ENCODE measurements at places on chromosomes 11 and 22.

DNA sequence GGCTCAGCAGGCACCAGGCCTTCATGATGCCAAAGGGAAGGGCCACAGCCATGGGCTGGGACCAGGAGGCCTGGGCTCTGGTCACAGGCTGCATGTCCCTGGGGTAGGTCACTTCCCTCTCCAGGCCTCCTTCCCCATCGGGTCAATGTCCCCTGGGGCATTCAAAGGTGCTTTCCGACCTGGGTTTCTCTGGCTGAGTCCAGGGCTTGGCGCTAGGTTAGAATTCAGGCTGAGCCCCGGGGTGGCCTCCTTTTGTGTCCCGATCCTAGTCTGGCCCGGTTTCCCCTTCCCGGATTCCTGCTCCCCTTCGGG is 12.2 kb downstream of the MAFF start:
- DNase-seq = no peak

DNA sequence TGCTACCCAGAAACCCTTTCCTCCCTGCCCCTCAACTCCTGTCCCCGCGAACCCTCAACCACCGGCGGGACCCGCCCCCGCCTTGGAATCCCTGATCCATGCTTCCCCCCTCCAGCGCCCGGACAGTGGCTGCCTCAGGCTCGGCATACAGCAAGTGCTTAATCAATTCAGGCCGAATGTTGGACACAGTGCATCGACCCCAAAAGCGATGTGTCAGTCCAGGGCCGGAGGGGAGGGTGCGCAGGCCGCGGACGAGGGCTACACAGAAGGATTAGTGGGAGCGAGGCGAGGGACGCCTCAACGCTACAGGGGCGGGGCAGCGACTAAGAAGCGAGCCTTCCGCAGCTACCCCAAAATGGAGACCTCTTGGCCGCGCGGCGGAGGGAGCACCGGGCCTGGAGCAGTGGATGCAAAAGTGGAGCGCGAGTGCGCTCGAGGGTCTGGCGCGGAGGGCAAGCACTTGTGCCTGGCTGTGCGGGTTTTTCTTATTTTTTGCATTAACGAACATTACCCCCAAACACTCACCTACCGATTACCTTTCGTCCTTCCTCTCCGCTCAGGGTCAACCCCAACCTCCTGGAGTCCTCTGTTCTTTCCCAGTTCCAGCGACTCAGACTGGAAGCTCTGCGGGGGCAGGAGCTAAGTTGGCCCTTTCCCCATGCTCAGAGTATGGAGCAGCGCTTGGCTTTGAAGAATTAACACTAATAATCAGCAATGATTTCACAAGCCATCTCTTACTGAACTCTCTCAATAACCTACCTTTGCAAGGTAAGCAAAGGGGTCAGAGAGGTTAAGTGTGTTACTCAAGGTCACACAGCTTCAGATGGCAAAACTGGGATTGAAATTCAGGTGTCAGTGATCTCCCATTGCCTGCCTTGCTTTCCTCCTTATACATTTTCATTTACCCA is 30.0 kb upstream of the WNT11 start:
- DNase-seq = no peak

- DNase-seq = no peak
Measured at GRCh38 chr11:16889905-16890304, 124.3 kb downstream of the PLEKHA7 start.

DNA sequence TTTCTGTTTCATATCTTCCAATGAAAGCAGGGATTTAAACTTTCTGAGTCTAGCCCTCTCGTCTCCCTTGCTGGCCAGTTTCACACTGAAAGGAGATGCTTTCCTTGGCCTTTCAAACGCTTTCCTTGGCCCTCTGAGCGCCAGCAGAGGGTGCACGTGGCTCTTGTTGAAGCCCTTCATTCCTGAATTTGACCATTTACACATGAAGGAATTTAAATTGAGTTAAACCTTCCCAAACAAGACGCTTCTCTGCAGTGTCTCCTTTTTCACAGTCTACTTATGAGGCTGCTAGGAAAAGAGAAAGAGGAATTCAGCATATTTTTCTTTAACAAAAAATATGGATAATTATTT is 21.6 kb downstream of the NNMT start:
- DNase-seq = peak; percentile 73

DNA sequence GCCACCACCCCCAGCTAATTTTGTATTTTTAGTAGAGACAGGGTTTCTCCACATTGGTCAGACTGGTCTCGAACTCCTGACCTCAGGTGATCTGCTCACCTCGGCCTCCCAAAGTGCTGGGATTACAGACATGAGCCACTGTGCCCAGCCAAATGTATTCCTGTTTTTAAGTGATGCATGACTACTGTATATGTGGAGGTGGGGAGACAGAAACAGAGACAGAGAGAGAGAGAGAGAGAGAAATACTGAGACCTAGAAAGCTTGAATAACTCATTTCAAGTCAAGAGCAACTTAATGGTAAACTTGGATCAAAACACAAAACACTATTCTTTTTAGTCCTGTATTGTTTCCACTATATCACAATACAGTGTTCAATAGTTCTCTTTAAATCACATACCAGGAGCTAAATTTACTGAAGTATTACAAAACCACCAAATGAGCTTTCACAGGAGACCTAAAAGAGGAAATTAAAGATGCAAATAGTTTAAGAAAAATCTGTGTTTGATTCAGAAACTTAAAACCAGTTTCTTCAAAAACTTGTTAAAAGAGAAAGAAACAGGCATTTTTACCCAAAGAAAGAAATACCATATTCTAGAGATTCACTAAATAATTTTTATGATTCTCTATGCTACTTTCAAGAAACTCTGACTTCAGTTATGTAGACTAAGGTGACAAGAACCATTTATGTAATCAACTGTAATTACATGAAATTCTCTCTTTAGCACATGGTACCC is 188.7 kb downstream of the ETS1 start:
- no peak for DNase-seq

GRCh38 chr11:101436511-101437142 is 147.2 kb downstream of the TRPC6 start:
- peak; percentile 10 for DNase-seq

DNA sequence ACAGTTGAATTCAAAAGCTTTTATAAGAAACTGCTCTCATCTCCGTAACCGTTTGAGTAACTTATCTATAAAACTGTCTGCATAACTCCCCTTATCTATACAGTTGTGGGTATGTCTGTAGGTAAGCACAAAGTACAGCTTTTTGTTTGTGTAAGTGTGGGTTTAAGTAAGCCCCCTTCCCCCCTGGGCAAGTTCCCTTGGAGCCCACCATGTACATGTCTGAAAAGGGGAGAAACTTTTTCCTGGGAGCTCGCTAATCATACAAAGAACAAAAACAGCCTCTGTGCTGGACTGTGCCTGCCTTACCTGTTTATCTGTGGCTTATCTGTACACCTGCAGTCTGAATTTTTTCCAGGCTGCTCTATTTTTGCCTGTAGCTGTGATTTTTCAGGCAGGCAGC is 36.3 kb upstream of the TMEM45B start:
- DNase-seq = no peak

DNA sequence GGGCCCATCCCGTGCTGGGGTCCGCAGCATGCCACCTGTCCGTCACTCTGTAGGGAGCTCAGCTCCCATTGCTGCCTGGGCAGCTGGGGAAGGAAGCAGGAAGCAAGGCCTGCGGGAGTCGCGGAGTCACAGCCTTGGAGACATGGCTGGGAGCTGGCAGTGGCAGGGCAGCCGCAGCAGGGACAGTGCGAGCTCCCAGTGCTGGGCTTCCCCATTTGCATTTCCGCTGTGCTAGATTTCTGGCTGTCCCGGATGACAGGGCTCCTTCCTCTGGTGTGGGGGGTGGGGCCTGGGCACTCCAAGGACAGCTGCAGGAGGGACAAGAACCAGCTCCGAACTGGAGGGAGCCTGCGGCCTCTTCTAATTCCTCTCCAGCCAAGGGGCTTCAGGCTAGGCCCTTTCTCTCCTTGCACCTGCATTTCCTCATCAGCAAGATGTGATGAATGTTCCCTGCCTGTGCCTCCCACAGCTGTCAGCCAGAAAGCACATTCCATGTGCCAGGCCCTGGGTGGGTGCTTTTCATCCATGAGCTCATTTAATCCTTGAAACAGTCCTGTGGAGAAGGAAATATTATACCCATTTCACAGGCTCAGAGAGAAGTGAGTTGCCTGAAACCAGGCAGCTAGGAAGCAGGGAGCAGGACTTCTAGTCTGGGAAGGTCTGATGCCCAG is 48.0 kb downstream of the MYO7A start:
- DNase-seq = no peak

GRCh38 chr11:118055966-118056365 is 20.9 kb upstream of the TMPRSS4 start:
- DNase-seq = no peak

GRCh38 chr11:71495286-71496230 is 31.5 kb upstream of the KRTAP5-7 start:
- DNase-seq = no peak

- no peak for DNase-seq
Measured at GRCh38 chr22:29700206-29700899, 19.4 kb upstream of the CABP7 start.

- no peak for DNase-seq
Measured at GRCh38 chr11:35582033-35582432, 36.2 kb upstream of the FJX1 start.

GRCh38 chr11:34468209-34468841 is 29.6 kb downstream of the CAT start:
- DNase-seq = peak; percentile 21

GRCh38 chr11:131909426-131910177 is 539.2 kb downstream of the NTM start:
- no peak for DNase-seq

- DNase-seq = no peak
Measured at GRCh38 chr11:83061883-83062282, 9.8 kb downstream of the RAB30 start.

DNA sequence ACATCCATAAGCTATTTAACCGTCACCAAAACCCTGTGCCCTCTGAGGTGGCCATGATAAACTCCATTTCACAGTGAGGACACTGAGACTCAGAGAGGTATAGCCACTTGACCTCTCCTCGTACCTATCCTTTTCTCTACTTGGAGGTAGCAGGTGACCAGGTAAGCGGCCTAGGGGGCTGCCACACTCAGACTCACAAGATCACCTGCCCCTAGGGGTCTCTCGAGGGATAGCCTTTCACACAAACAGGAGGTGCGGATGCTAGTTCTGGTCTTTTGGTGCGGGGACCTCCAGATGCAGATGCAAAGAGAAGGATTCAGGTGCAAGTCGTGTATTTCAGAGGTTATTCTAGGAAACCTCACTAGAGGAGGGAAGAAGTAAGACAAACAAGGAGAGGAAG is 14.6 kb downstream of the MS4A18 start:
- no peak for DNase-seq

DNA sequence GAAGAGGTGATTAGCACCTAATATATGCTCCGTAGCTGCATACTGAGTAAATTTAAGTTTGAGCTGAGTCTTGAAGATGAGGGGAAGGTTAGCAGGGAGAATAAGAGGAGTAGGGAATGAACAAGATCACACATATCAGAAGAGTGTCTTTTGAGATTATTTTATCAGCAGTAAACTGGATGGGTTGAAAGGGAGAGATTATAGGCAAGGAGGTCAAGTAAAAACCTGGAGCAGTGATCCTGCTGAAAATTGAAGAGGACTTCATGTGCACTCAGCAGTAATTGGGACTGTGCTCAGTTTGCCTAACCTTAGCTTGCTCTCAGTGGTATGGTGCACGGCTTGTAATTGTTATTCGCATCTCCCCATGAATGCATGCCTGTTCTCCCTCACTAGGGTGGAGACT is 79.5 kb upstream of the PICALM start:
- no peak for DNase-seq

DNA sequence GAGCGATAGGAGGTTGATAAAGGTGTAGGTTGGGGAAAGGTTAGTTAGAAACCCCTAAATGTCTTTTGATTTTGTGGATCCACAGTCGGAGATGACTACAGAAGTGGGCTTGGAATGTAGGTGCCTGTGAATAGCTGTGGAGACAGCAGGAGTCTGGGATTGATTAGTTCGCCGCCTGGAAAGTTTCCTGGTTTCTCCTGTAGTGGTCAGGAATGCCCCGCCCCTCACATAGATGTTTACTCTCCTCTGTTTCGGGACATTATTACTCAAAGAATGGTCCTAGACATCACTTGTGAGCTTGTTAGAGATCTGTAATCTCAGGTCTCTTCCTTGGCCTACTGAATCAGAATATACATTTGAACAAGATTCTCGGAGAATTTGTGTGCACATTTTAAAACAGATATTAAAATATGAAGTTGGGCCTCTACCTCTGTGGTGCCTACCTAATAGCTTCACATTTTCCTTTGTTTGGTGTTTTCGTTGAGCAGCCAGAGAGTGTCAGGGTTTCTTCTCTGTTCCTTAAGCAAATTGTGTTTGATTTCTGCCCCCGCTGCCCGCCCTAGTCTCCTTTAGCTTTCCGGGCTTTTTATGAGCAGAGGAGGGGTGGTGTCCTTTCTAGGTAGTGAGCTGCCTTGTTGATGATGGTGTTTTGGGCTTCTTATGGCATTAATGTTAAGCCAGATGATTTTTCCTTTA is 89.4 kb downstream of the PPP6R3 start:
- peak; percentile 54 for DNase-seq

- peak; percentile 86 for DNase-seq
Measured at GRCh38 chr11:124961972-124962609, 8.1 kb downstream of the CCDC15 start.

- no peak for DNase-seq
Measured at GRCh38 chr22:28024422-28024888, 105.4 kb upstream of the PITPNB start.

All from endothelial cell of umbilical vein (primary cell).